ENCODE measurements at places on chromosomes 4 and X.

GRCh38 chrX:24506082-24506481 is 41.0 kb downstream of the PDK3 start:
- DNase-seq = no peak

DNA sequence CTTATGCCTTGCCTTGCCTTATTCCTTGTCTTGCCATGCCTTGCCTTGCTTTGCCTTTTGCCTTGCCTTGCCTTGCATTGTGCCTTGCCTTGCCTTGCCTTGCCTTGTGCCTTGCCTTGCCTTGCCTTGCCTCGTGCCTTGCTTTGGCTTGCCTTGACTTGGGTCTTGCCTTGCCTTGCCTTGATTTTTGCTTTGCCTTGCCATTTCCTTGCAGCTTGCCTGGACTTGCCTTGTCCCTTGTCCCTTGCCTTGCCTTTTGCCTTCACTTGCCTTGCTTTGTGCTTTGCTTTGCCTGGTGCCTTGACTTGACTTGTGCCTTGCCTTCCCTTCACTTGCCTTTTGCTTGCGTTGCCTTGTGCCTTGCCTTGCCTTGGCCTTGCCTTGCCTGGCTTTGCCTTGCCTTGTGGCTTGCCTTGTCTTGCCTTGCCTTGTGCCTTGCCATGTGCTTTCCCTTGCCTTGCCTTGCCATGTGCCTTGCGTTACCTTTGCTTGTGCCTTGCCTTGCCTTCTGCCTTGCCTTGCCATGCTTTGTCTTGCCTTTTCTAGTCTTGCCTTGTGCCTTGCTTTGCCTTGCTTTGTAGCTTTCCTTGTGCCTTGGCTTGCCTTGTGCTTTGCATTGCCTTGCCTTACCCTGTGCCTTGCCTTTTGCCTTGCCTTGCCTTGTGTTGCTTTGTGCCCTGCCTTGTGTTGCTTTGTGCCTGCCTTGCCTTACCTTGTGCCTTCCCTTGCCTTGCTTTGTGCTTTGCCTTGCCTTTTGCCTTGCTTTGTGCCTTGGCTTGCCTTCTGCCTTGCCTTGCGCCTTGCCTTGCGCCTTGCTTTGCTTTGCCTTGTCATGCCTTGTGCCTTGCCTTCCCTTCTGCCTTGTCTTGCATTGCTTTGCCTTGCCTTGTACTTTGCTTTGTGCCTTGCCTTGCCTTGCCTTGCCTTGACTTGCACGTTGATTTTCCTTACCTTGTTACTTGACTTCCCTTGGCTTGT is 92.8 kb downstream of the TAB3 start:
- DNase-seq = no peak

- no peak for DNase-seq
Measured at GRCh38 chrX:134482371-134482770, 22.4 kb downstream of the HPRT1 start.

- DNase-seq = no peak
Measured at GRCh38 chr4:129839687-129840086, 743.7 kb downstream of the C4orf33 start.

- DNase-seq = no peak
Measured at GRCh38 chr4:65311120-65311519, 359.2 kb downstream of the EPHA5 start.

- DNase-seq = no peak
Measured at GRCh38 chrX:19964017-19964710, 26.7 kb downstream of the BCLAF3 start.

DNA sequence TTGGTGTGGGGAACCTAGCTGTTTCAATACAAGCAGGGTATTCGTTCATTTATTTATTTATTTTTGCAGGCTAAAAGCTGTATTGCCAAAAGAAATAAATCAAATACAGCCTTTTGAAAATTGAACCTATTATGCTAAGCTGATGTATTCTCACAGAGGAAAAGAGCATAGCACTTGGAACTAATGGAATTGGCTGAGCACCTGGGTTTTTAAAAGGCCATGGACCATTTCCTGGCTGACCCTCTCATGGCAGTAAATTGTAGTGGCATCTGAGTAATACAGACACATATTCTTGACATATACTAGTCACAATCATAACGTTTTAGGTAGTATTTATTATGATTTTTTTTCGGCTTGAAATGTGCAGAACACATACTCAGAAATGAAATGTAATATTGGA is 71.8 kb upstream of the ALG13 start:
- DNase-seq = no peak

DNA sequence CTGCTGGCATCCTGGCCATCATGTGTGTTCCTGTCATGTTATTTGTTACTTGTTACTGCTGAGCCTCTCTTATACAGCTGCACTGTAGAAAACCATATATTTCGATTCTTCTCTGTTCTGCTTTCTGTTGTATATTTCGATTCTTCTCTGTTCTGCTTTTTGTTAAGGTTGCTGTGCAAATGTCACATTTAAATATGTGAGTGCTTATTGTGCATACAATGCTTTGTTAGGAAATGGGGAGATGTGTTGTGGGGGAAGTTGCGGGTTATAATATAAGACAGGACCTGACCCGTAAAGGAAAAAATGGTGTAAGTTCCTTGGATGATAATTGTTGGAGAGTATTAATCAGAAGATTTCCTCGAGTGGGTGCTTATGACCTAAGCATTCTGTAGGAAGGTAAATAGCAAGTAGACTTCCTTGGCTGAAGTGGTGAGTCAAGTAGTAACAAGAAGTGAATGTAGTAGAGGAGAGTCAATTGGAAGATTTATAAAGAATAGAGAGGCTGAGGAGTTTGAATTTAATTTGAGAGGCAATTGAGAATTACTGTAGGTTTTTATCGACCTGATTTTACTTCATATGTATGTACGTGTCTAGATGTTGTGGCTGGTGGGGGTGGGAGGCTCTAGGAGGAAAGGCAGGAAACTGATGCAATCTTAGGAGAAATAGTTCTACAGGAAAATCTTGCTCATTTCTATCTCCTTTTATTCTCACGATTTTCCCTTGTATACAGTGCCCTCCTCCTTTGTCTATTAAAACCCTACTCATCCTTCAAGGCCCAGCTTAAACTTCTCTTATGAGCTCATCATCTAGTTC is 8.5 kb downstream of the OGT start:
- peak; percentile 5 for DNase-seq
